ENCODE measurements at places on chromosomes 7 and 10.

GRCh38 chr7:30166155-30166840 lies 31.5 kb downstream of the MTURN start:
- no peak for DNase-seq

DNA sequence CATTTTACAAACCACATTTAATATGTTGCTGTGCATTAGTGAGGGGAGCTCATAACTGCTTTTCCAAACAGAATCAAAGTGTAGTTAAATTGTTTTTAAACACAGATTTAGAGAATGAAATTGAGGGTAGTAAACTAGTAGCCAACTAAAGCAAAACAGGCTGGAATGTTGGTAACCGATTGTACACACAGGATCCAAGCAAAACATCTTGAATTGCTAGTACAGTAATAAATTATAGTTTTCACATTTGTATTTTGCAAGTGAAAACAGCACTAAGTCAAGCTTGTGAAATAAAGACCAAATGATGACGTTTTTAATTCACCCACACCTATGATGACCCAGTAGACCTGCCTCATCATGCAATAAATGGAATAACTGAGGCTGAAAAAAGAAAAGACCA lies 198.3 kb downstream of the HDAC9 start:
- no peak for DNase-seq

DNA sequence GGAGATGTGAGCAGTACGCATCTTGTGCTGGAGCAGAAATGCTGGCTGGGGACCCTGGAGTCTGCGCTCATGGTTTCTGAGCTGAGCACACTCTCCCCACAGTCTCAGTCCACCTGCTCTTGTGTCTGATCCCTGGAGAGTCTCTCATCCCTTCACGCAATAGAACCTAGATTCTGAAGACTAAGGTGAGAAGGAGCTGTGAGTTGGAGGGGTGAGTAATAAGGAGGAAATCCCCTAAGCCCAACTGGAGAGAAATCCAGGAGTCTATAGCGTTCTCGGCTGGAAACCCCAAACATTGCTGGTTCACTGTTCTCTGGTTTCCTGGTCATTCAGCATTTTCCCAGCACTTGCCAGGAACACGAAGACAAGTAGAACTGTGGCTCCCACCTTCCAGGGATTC lies 68.3 kb upstream of the SMNDC1 start:
- DNase-seq: no peak

DNA sequence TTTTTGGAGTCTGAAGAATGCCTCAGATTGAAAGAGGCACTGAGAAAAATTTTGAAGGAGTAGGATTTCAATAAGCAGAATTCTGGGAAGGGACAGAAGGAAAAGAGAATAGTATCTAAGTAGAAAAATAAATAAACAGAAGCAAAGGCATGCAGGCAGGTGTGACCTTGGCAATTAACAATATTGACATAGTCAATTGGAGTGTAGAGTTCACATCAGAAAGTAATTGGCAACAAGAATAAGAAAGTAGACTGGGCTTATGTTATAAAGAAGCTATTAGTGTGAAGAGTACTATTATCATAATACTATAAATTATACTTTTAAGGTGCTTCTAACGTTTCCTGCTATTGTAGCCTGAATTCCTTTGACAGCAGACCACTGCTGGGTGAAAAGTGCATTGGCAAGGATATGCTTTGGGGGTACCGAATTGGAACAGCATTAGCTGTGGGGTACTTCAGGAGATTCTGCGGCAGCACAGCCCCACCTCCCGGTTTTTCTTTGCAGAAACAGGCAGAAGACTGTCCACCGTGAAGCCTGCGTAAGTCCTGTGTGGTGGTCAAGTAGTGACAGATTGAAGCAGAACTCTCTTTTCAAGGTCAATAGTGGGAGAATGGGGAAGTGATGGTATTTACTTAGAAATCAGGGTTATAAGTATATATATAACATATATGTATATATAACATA lies 357.0 kb downstream of the THSD7A start:
- DNase-seq: no peak

- no peak for DNase-seq
Observed at GRCh38 chr10:119493155-119493554, 49.4 kb downstream of the RGS10 start.

DNA sequence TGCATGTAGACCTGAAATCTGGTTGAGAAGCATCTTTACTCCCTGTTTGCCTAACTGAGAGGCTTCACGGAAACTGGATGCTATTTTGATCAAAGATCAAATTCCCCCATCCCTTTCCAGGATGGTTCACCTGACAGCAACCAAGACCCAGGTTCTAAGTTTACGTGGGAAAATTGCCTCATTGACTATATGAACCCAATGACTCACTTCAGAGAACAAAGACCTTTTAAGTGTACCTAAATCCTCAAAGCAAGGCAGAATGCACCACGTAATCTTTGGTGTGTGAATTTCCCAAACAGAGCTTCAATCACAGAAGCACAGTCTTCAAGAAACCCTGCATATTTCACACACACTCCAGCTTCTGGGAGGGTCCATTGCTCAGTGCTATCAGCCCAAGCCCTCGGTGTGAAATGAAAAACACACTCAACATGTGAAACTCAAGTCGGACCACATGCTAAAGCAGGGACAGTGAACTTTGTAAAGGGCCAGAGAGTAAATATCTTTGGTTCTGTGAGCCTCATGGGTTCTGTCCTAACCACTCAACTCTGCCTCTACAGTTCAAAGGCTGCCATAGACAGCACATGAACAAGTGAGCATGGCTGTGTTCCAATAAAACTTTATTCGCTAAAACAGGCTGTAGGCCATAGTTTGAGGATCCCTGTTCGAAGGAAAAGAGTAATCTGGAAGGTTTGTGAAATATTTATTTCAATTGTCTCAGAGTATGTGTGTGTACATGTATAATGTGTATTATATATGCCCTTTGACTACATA lies 275.6 kb upstream of the FOXK1 start:
- no peak for DNase-seq

DNA sequence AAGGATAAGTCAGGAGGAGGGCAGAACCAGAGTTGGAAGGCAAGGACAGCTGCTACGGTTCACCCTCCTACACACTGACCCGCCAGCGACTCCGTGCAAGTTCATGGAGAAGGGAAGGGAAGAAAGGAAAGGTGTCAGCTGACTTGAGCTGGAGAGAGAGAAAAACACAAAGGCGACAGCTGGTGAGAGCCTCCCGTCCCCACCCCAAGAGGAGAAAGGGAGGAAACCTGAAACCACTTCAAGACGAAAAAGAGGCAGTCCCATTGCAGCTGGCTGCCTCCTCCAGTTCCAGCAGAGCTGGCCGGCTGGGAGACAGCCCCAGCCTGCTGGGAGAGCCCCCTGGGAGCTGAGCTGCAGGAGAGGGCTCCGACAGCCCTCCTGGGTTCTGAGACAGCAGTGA lies 75.2 kb downstream of the PARD3 start:
- no peak for DNase-seq

- DNase-seq: no peak
Observed at GRCh38 chr7:54544527-54545240, 2.5 kb downstream of the VSTM2A start.

- no peak for DNase-seq
Observed at GRCh38 chr10:131249238-131249954, 62.1 kb downstream of the TCERG1L start.

DNA sequence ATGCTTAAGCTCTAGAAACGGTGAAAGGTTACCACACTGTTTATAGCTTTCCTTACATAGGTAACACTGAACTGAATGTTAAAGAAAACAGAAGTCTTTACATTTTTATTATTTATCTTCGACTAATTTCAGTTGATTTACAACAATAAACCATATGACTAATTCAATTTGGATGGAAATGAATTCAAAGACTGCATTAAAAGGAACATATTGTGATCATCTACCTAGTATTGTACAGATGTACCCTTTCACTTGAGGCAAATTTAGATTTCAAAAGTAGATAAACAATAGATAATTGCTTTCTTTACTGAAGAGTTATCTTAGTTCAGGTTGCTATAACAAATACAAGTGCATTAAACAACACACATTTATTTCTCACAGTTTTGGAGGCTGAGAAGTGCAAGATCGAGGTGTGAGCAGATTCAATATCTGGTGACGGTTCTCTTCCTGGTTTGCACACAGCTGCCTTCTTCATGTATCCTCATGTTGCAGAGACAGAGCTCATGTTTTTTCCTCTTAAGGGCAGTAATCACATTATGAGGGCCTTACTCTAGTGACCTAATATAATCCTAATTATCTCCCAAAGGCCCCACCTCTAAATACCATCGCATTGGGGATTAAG lies 15.0 kb upstream of the ARMC3 start:
- DNase-seq: no peak

DNA sequence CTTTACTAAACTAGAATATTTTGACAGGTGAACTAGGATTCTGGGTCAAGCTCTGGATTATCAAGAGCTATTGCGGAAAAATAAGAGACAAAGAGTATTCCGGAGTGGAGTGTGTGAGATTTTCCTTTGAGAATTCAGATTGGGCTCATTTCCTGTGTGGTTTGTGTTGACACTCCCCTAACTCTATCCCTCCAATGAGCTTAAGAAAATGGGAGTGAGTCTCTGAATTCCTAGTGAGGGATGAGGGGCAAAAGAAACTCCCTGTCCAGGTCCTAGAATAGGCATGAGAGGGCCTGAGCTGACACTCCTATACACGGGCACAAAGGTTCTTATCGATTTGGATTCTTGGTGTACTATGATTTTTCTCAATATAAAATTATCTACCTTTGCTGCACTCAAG lies 10.2 kb downstream of the KLF14 start:
- no peak for DNase-seq

- no peak for DNase-seq
Observed at GRCh38 chr10:44961931-44962750, 2.5 kb downstream of the RASSF4 start.

GRCh38 chr7:139985811-139986210 lies 76.9 kb downstream of the PARP12 start:
- no peak for DNase-seq

GRCh38 chr7:142389544-142389943 lies 131.7 kb upstream of the PRSS58 start:
- no peak for DNase-seq

- DNase-seq: no peak
Observed at GRCh38 chr7:81886211-81886764, 116.4 kb upstream of the HGF start.

DNA sequence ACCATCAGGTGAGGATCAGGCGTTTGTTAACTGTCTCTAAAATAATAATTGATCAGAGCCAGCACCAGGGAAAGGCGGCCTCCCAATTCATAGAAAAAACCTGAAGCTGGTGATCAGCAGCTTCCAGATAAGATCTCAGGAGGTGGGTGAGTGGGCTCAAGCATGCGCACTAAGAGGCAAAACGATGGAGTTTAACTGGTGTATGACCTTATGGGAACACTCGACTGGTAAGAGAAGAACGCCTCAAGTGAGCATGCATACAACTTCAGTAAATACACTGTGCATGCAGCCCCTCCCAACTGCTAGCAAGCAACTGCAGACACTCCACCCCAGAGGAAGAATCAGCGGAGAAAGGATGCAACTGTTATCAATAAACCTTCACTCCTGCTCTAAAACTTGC lies 18.1 kb downstream of the RAPGEF5 start:
- no peak for DNase-seq

DNA sequence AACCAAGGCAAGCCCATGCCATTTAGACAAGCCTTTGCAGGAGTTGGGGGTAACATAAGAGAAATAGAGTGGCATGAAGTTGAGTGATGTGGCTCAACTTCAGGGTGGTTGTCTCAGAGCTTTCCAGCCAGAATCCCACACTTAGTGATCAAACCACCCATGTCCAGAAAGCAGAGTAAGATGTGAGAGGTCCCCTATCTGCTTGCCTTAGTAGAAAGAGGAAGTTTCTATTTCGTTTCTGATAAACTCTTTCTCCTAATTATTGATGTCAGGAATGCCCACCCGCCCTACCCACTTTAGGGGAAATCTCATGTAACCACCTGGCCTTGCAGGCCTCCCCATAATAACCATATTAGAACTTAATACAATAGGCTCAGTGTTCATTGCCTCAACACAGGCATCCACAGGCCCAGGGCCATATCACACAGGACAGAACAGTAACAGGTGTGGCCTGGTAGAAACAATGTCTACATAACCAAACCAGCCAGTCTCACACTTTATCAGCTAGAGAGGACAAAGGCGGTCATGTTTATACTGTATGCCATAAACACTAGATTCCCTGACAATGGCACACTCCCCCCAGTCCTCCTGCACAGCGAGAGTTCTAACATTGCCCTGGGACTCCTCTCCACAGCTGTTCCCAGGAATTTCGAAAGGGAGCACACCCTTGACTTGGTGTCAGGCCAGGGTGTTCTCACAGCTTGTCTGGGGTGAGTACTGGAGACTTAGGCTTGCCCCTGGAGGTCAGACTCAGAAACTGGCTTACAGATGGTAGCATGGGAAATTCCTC lies 364.4 kb downstream of the CXCL12 start:
- no peak for DNase-seq

DNA sequence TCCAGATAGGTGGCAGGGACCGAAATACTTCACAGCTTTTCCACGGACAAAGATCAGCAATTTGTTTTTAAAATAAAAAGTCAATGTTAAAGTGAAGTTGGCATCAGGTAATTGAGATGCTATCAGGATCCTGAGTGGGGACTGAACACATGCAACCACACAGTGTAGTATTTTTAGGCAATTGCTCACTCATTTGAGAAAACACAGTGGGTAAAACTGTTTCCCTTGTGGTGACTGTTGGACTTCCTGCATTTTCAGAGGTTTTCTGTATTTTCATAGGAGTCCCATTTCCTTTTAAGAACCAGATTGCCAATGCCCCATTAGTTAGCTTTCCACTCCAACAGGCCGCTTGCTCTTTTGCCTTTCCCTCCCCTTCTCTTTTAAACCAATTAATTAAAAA lies 159.5 kb upstream of the ZNF32 start:
- DNase-seq: no peak

GRCh38 chr10:125122566-125122965 lies 37.8 kb downstream of the CTBP2 start:
- no peak for DNase-seq

GRCh38 chr7:13290975-13291374 lies 603.5 kb downstream of the ARL4A start:
- no peak for DNase-seq

DNA sequence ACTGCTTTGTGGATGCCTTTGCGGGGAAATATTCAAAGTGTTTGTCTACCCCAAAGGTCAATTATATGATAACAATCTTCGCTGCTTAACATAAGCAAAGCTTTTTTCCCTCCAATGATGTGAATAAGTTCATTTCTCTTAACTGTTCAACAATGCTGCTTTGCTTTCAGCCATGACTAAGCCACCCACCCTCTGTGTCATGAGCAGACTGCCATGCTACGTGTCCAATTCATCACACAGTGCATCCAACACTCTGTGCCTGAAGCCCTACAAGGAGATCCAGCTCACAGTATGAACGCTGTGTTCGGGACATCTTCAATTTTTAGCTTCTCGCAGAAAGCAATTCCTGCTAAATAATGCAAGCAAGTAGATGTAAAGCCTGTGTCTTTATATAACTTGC lies 5.7 kb upstream of the TAS2R40 start:
- no peak for DNase-seq

- no peak for DNase-seq
Observed at GRCh38 chr10:69100136-69100872, 12.4 kb downstream of the SRGN start.

- DNase-seq: no peak
Observed at GRCh38 chr10:84845628-84846261, 517.4 kb downstream of the CCSER2 start.
